ENCODE measurements at places on chromosomes 7 and 10.

- DNase-seq: no peak
These were observed 178.9 kb upstream of the TMEM106B start for GRCh38 chr7:12032146-12032545.

- no peak for DNase-seq
These were observed 495.2 kb downstream of the GLRX3 start for GRCh38 chr10:130631142-130632096.

DNA sequence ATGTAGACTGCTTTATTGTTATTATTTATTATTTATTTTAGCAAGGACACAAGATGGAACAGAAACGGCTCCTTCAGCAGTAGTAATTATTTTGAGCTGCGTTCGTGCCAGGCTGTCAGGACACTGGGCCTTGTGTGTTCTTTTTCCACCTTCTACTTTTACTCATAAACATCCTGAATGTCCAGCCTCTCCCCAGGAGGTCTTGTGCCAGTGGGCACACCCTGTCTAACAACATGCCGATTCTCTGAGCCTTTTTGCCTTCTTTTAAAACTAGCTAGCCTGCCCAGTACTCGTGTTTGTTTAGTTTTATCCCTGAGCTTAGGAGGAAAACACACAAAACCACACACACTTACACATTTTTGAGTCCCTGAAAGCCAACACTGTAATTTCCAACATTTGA, 1.2 kb downstream of the SCIN start:
- DNase-seq: no peak

- no peak for DNase-seq
These were observed 62.5 kb downstream of the CSGALNACT2 start for GRCh38 chr10:43200538-43201390.

DNA sequence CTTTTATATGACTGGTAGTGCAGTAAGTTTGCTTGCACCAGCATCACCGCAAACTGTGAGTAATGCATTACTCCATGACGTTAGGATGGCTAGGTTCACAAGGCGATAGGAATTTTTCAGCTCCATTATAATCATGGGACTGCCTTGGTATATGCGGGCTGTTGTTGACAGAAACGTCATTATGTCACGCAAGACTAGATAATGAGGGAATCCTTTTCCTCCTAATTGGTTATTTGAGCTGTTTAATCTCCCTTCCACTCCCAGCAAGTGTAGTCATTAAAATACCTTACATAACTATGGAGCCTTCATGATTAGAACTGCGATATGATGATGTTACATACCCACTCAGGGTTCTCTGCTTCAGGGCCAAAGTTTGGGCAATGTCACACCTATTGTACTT, 17.3 kb downstream of the KLLN start:
- DNase-seq: no peak

- DNase-seq: no peak
These were observed 24.4 kb downstream of the AKR1E2 start for GRCh38 chr10:4850397-4850796.

DNA sequence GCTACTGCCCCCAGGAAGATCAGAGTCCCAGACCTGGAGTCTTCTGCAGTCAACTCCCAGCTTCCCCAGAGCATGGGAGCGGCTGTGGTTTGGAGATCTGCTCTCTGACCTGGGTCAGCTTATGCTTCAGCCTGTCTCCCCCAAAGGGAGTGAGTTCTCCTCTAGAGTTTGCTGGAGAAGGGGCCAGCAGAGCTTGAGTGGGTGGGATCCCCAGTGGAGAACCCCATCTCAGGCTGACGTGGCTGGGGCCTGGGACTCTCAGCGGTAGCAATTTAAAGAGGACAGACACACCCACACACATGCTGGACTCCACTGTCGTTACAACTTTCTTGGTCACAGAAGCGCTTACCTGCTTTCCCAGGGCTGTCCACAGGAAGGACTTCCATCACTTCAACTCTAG, 6.3 kb downstream of the UNC5B start:
- DNase-seq: no peak

DNA sequence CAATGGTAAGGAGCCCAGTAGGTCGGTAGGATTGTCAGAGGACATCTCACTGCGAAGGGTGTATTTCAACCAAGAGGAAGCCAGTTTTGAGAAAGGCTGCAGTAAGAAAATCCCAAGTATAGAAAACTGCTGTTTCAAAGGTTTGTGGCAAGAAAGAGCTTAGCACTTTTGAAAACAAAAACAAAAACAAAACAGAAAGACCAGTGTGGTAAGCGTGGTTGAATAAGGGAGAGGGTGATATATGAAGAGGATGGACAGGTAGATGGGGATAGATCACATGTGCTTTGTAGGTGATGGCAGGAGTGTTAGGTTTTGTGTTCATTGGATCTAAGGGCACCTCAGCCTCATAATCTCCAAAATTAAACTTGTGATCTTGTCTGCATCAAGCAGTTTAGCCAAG, 141.6 kb upstream of the WNT16 start:
- no peak for DNase-seq

DNA sequence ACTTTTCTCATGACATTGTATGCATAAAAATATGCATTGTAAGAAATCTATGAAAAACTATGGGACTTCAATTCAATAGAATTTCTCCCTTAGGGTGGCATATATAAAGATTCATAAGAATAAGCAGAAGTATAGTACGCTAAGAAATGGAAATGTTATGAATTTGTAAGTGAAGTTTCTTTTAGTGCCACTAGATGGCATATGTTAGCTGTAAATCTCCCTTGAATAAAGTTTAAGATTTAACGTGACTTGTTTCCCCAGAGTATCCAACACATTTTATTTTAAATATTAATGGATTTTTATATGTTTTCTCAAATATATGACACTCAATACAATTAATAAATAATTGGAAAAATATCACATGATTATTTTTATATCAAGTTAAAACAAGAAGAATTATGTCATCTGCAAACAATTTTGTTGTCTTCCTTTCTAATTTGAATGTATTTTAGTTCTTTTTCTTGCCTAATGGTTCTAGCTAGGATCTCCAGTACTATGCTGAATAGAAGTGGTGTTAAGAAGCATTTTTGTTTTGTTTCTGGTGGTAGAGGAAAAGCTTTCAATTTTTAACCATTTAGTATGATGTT, 287.2 kb downstream of the HGF start:
- no peak for DNase-seq

GRCh38 chr10:32142646-32143045, 86.4 kb upstream of the KIF5B start:
- no peak for DNase-seq

- DNase-seq: no peak
These were observed 20.7 kb downstream of the LAMB1 start for GRCh38 chr7:107982042-107982840.

DNA sequence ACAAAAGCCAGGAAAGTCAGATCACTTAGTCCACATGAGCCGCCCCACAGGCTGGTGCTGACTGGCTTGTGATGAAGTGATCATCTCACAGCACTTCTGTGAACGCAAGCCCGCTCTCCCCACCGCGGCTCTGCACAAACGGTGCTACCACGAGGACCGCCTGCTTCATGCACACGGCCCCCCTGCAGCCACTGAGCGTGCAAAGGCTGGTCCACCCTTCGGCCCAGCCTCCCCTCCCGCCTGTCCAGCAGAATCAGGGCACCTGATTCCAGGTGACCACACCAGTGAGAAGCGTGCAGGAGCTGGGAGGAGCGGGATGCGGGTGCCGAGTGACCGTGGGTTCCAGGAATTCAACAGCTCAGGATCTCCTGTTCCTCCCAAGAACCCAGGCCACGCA, 32.2 kb downstream of the MAD1L1 start:
- DNase-seq: no peak

GRCh38 chr10:99975106-99975829, 34.5 kb downstream of the DNMBP start:
- no peak for DNase-seq

- no peak for DNase-seq
These were observed 133.5 kb upstream of the FEZF1 start for GRCh38 chr7:122438006-122438405.

Measured in NCI-H524 treated with DMSO at 0.1 percent for 48 hours (cell line).